ENCODE measurements at places on chromosomes 11 and 22.

GRCh38 chr11:80284946-80285785 is 844.3 kb upstream of the TENM4 start:
- DNase-seq = no peak

DNA sequence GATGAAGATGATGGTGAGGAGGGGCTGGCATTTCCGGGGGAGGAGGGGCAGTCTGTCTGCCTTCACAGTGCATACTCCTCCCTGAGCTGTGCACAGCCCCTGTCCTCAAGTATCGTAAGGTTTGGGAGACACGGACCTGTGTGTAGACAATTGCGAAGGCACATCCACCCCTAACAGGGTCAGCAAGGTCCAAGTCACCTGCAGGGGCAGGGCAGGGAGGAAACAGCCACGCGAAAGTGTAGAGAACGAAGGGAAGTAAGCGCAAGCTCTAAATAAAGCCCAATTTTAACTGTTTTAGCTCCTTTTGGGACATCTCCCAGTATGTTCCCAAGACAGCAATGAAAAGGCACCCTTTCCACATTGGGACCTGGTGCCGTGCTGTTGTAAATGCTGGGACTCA is 448.2 kb downstream of the TBC1D22A start:
- no peak for DNase-seq

DNA sequence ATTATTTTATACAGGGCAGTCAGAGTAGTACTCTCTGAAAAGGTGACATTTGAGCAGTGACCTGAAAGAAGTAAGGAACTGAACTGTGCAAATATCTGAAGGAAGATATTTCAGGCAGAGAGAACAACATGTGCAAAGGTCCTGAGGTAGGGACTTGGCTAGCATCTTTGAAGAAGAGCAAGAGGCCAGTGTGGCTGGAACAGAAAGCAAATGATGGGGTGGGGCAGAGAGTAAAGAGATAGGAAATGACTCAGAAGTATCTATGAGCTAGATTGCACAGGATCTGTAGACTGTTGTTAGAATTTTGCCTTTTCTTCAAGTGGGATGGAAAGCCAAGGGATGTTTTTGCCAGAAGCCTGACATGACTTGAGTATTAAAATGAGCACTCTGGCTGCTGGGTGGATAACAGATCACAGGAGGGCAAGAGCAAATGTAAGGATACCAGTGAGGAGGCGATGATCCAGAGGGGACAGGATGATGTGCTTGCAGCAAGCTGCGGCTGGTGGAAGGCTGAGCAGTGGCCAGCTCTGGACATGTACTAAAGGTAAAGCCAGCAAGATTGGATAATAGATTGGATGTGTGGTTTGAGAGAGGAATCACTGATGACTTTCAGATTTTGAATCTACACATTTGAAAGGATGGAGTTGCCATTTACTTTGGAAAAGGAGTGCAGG is 33.2 kb upstream of the TTC12 start:
- DNase-seq = no peak

GRCh38 chr11:15774388-15774939 is 581.9 kb downstream of the SOX6 start:
- DNase-seq = no peak

GRCh38 chr22:37529652-37530345 is 10.6 kb upstream of the CARD10 start:
- DNase-seq = no peak

- no peak for DNase-seq
Measured at GRCh38 chr22:23574371-23574811, 5.7 kb downstream of the IGLL1 start.

GRCh38 chr11:63761188-63761587 is 7.4 kb downstream of the ZFTA start:
- no peak for DNase-seq

DNA sequence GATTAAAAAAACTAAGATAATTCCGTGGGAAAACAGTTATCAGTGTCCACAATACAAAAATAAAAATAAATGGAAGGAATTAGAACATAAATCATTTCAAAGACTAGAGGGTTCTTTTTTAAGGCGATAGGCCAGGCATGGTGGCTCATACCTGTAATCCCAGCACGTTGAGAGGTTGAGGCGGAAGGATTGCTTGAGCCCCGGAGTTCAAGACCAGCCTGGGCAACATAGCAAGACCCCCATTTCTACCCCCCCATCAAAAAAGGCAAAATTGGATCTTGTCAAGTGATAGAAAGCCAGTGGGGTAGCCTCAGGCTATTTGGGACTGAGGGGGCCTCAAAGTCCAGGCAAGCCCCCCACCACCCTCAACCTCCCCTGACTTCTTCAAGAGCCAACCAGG is 20.6 kb upstream of the POLA2 start:
- no peak for DNase-seq

- DNase-seq = no peak
Measured at GRCh38 chr22:32518381-32518780, 43.8 kb downstream of the FBXO7 start.

DNA sequence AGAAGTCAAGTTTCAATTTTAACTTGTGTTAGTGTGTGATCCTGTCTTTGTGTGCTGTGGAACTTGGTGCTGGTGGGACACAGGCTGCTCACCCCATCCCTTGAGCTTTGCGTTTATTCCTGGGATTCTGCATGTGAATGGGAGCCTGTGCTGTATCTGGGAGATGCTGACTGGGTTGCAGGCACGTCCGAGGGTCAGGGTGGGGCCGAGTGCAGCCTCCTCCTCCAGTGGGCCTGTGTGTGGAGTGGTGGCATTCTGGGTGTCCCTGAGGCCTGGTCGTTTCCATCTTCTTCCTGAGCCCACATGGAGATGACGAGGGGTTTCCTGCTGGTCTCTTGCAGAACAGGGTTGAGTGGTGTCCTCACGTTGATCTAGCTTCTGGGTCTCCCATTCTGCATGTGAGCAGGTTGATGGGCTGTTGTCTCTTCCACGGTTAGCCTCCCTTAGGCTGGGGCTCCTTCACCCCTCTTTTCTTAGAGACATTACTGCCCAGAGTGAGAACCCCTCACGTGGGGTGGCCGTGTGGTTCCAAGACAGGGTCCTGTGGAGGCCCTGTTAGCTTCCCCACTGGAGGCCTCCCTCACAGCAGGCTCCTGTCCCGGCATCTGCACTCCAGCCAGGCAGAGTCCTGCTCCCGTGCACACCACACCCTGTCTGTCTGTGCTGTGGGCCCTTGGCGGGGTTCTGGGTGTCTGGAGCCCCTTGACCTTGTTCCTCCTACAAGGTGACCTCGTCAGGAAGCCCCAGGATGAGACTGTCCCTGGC is 4.9 kb downstream of the PTDSS2 start:
- DNase-seq = no peak

DNA sequence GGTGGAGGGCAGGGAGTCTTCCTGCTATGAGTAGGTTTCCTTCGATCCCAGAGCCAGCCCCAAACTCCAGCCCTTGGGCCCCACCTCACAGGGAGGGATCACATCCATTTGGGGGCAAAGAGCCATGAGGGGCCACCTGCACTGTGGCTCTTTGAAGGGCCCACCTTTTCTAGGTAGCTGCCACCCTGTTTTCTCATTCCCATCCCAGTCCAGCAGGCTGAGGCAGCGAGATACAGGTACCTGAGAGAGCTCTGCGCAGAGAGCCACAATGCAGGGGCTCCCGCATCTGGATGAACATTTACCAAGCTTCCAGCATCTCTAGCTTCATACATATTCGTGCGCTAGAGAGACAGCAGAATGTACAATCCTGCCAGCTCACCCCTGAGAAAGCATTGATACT is 16.3 kb downstream of the FXYD6 start:
- DNase-seq = no peak

GRCh38 chr11:14906578-14906977 is 14.5 kb upstream of the CYP2R1 start:
- DNase-seq = no peak

- no peak for DNase-seq
Measured at GRCh38 chr11:57597461-57597915, at the start of gene SERPING1. TSS of gene SERPING1 (plus strand) at chr11:57597685. CDS start at chr11:57598271, 586 bp downstream.

DNA sequence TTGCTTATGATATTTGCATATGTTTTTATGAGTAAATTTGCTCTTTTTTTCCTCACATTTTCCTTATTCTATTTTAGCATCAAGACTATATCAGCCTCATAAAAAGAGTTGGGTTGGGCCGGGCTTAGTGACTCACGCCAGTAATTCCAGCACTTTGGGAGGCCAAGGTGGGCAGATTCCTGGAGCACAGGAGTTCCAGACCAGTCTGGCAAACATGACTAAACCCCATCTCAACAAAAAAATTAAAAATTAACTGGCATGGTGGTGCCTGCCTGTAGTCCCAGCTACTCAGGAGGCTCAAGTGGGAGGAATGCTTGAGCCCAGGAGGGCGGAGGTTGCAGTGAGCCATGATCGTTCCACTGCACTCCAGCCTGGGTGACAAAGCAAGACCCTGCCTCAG is 148.8 kb upstream of the ANO5 start:
- DNase-seq = no peak

- DNase-seq = no peak
Measured at GRCh38 chr11:82994604-82995230, 77.0 kb downstream of the RAB30 start.

DNA sequence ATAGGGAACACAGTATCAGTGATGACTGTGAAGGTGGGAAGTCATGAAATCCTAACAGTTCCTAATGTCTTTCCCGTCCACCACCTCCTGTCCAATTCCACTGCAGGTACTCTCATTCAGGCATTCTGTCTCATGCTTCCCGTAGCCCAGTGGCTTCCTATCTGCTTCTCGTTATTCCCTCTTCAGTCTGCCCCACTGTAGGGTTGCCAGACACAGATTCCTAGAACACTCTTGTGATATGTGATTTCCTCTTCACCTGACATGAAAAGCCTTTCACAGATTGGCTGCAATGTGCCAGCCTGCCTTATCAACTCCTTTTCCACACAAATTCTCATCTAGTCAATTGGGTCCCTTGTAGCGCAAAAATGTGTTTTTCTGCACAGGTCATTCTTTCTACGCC is 49.0 kb downstream of the C2CD3 start:
- DNase-seq = no peak

DNA sequence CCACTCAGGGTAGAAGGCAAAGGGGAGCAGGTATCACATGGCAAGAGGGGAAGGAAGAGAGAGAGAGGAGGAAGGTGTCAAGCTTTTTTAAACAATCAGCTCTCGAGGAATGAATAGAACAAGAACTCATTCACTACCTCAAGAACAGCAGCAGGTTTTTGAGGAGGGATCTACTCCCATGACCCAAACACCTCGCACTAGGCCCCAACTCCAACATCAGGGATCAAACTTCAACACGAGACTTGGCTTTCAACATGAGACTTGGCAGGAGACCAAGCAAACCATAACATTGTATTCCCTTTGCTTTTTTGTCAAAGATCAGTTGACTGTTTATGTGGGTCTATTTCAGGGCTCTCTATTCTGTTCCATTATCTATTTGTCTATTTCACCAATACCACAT is 26.9 kb upstream of the APOBEC3A start:
- DNase-seq = no peak

DNA sequence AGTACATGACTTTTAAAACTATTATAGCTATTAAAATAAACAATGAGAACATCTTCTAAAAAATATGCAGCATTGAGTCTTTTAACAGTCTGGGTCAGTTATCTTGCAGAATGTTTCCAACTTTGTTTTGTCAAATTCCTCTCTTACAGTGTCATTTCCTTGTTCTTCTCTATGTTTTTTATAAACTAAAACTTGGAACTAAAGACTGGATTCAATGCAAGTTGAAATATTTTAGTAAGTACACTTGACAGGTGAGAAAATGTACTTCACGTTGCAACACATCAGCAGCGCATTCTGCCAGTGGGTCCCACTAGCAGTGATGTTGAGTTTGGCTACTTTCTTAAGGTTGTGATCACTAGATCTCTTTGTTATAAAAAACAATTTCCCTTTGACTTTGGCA is 1407.6 kb upstream of the RAG2 start:
- no peak for DNase-seq

DNA sequence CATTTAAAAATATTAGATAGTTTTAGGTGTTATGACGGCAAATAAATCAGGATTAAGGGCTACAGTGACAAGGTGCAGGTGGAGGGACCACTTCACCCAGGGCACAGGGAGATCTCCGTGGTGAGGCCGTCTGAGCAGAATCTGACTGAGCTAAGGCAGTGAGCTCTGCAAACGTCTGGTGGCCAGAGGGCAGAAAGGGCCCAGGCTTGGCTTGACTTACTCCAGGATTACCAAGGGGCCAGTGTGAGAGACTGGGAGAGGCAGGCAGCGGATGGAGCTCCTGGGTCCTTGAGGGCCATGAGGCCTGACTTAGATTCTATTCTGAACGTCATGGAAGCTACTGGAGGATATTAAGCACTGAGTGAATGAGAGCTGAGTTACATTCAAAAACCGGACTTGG is 125.9 kb upstream of the B3GAT1 start:
- DNase-seq = no peak

- no peak for DNase-seq
Measured at GRCh38 chr11:35160246-35160824, 21.4 kb downstream of the CD44 start.

GRCh38 chr11:119828006-119828405 is 99.0 kb upstream of the NECTIN1 start:
- DNase-seq = no peak

GRCh38 chr11:61771195-61771894 is 18.9 kb downstream of the MYRF start:
- no peak for DNase-seq

Measured in GM12891 (cell line).